ENCODE measurements at places on chromosomes 5 and 9.

GRCh38 chr5:133124891-133125290 lies 73.1 kb downstream of the HSPA4 start:
- DNase-seq = no peak

DNA sequence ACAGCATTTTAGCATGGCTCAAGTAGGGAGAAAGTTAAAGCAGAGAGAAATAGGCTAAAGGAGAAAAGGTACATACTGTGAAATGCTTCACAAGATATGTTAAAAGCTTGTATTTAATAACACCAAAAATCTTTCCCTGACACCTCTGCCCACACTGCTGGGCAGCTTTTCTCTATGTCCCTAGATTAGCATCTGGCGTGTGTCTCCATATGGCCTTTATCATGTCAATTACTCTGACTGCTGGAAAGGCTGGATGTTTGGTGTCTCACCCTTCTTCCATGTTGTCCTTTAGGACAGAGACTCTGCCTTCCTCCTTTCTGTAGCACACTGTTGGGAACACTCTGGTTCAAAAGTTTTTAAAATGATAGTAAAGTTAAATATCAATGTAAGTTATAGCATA lies 122.5 kb downstream of the OXCT1 start:
- DNase-seq = no peak

DNA sequence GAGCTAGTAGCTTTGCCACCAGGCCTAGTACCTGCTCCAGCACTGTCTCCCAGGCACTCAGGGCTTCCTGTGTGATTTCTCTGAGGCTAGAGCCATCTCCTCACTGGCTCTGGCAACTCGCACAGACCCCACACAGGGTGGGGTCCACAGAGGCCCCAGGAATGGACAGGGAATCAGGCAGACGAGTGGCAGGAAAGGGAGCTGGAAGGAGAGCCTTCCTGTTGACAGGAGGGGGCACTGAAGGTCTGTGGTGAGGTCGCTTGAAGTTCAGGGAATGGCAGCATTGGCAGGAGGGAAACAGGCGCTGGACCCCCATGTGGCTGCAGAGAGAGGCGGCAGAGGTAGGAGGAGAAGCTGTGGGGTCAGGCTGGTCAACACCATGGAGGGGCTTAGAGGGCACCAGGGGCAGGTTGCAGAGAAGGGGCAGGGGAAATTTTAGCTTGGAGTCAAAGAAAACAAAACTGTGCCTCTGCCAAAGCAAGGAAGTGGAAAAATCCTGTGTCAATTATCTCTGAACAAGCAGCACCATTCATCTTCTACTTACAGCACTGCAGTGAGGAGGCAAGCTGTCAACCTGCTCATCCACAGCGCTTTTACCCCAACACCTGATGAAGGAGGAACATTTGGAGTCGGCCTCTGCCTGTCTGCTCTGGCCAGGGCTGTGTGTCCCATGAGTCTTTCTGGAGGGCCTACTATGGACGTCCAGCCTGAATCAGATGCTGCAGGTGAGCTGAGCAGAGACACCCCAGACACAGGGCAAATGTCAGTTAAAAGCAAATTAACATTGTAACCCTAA lies 270.2 kb downstream of the FSTL4 start:
- no peak for DNase-seq

DNA sequence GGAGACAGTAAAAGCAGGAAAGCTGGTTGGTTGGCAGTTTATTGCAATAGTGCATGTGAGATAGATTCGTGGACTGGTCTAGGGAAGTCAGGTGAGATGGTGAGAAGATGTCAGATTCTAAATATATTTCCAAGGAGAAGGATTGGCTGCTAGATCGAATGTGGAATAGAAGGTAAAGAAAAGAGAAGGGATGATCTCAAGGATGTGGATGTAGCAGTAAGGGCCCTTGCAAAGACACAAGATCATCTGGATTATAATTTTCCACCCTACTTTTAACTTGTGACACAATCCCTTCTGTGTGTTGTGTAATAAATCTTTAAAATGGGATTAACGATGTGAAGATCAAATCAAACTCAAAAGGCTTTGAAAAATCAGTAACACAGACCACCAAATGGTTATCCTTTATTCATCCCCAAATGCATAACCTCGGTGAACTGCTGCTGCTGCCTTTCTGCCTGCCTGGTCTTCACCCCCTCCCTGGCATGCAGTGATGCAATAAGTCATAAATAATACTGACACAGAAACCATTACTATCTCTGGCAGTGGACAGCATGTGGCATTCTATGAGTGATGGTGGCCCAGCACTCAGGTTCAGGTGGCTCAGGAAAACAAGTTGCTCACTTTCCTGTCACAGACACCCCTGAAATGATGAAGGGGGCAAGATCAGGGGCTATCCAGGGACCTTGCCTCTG lies 178.4 kb downstream of the FAM114A2 start:
- peak; percentile 29 for DNase-seq

All from left kidney (tissue), 8 donors.